ENCODE measurements at places on chromosomes 6 and 20. TPM values are rescaled to one million over a fixed set of nuclear protein-coding genes. Genes with fewer than 3 reads are reported as not detected.

GRCh38 chr6:34057790-34058189 lies 88.1 kb downstream of the GRM4 start:
- H3K36me3 ChIP-seq = no peaks in the 10 kb centered on the region
- H3K27ac ChIP-seq = no peak overlapping the region
- DNase-seq = no peak
- no peaks in the 10 kb centered on the region for H3K27me3 ChIP-seq

DNA sequence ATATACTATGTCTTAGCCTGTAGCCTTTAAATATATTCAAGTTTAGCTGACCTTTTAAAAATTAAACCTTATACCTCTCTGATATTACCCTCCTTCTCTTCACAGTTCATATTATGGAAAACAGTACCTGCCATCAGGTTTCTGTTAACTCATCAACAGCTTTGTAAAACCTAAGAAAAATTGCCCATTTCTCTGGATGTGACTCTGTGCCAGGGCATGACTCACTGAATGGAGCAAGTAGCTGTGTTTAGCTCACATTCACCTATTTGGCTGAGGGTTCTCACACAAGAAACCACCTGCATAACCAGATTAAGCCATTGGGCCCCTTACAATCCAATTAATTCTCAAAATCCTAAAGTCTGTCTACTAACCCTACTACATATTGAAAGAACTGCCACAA lies 678.8 kb upstream of the MARCKS start:
- H3K36me3 ChIP-seq = no peaks in the 10 kb centered on the region
- no peak overlapping the region for H3K4me3 ChIP-seq
- no peaks in the 10 kb centered on the region for H3K27me3 ChIP-seq
- H3K27ac ChIP-seq = no peak overlapping the region
- DNase-seq = no peak

ECT2L gene
- 0.13 TPM for total RNA-seq

TPD52L1 gene
- 69.1 TPM for total RNA-seq

- no peaks in the 10 kb centered on the region for H3K4me1 ChIP-seq
- no peaks in the 10 kb centered on the region for H3K36me3 ChIP-seq
- H3K4me3 ChIP-seq = no peak overlapping the region
- H3K27ac ChIP-seq = no peak overlapping the region
- DNase-seq = no peak
- no peaks in the 10 kb centered on the region for H3K27me3 ChIP-seq
Observed at GRCh38 chr6:98295515-98296175, 538.7 kb upstream of the POU3F2 start.

- DNase-seq = no peak
- H3K27ac ChIP-seq = no peak overlapping the region
- H3K27me3 ChIP-seq = no peaks in the 10 kb centered on the region
- H3K4me1 ChIP-seq = peaks cover 4% of the 10 kb centered on the region
- H3K36me3 ChIP-seq = no peaks in the 10 kb centered on the region
Observed at GRCh38 chr20:35602851-35603495, 12.7 kb upstream of the SPAG4 start.

DNA sequence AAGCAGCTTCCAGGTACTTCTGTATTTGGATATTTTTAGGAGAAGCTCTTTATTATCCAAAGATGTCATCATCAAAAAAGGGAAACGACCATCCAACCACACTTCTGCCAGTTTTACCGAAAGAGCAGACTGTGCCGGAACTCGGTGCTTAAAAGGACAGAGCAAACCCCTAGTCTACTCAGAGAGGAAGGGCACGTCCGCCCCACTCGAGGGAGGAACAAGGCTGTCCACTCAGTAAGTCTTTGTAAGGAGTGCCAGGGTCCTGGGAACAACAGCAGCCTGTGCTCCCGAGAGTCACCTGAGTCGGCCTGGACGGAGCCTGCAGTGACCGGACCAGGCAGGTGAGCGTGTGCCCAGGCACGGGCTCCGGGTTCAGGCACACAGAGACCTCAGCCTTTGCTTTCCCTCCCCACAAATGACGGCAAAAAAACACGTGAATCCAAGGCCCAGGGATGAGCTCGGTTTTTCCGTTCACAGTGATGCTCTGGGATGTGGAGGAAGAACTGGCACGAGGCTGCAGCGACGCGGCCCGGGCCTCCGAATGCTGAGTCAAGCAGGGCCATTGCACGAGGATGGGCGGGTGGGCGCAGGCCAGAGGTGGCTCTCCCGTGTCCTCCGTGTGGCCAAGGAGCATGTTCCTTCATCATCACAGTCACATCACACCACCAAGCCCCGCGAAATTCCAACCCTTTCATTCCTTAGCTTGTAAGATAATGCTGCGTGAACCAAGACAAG lies 17.4 kb upstream of the SLCO4A1 start:
- no peak for DNase-seq
- H3K36me3 ChIP-seq = no peaks in the 10 kb centered on the region
- H3K4me3 ChIP-seq = no peak overlapping the region
- peak overlapping the region; percentile 96 for H3K27ac ChIP-seq
- peaks cover 41% of the 10 kb centered on the region for H3K4me1 ChIP-seq

DNA sequence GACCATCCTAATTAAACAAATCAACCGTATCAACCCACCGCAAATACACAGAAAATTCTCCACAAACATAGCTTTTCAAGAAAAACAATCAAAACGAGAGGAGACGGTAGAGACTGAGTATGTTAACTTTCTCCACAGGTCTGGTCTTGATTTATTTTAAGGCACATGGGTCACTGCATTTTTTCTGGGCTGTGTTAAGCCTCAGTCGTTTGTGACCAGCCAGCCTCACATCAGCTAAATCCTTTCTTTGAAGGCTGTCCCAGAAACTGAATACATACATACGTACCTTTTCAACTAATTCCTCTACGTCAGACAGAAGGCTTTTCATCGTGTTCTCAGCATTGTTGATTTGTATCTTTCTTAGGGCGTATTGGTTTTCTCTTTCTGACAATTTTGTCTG lies 69.4 kb downstream of the LAMA4 start:
- H3K36me3 ChIP-seq = peaks cover 2% of the 10 kb centered on the region
- H3K4me1 ChIP-seq = peaks cover under 1% of the 10 kb centered on the region
- H3K4me3 ChIP-seq = no peak overlapping the region
- peak; percentile 54 for DNase-seq
- no peaks in the 10 kb centered on the region for H3K27me3 ChIP-seq

DNA sequence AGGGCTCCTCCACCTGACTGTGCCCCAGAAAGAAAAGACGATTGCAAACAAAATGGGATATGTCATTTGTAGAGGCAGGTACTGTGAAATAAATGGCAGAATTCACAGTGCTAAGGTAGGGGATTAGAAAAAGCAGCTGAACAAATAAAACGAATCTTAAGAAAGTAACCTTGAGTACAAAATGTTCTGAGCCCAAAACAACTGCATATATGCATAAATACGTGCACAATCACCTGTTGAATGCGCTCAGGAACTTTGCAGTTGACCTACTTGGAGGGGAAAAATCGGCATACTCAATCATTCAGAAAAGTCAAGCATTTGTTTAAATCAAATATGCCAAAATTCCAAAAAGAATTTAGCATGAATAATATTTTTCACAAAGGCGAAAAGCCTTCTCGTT lies 772.1 kb upstream of the FLRT3 start:
- H3K27ac ChIP-seq = no peak overlapping the region
- no peaks in the 10 kb centered on the region for H3K36me3 ChIP-seq
- H3K4me3 ChIP-seq = no peak overlapping the region
- DNase-seq = no peak
- H3K4me1 ChIP-seq = no peaks in the 10 kb centered on the region

SLC22A16 gene
- 0.79 TPM for total RNA-seq

DNA sequence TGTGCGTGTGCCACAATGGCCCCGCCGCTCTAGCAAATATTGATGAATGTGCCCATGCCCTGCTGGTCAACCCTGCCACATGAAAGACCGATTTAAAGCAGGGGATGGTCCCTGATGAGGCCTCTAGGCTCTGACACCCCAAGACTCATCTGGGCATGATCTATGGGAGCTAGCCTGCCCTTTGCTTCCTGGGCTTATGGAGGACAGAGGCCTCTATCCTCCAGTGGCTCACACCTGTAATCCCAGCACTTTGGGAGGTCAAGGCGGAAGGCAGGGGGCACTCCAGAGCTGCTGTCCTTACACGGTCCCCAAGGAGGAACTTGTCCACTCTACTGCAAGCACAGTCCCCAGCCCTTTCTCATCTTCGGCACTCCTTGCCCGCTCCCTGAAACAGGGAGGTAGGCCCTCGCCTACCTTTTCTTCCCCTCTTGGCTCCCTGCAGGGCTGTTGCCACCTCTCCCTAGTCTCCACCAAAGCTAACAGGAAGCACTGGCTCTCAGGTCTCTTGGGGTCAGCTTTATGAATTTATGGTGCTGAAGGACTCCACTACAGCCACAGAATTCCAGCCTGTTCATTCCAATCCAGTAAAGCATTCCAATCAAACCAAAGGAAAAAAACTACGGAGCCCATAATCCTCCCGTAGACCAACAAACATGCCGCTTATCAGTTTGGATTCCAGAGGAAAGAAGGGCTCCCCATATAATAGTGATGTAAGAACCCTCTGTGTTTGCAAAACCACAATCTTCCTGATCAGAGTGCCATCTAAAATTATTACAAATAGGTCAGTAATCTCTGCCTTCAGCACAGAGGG lies 48.7 kb upstream of the FOXQ1 start:
- H3K4me3 ChIP-seq = no peak overlapping the region
- H3K27ac ChIP-seq = no peak overlapping the region
- no peaks in the 10 kb centered on the region for H3K27me3 ChIP-seq

BTNL2 gene
- not detected for total RNA-seq

DNA sequence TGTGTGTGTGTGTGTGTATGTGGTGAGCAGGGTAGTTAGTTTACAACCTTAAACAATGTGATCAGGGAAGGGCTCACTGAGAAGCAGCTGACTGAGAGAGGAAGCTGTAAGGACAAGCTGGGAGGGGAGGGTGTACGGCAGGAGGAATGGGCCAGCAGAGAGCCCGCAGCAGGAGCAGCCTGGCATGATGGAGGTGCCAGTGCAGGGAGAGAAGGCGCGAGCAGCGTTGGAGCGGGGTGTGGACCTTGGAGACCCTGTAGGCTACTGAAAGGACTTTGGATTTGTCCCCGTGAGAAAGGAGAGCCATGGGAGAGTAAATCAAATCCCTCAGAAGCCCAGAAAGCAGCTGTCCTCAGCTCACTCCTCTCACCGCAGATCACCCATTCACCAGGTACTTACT lies 18.5 kb downstream of the FAM209B start:
- no peaks in the 10 kb centered on the region for H3K4me1 ChIP-seq
- DNase-seq = no peak

DNA sequence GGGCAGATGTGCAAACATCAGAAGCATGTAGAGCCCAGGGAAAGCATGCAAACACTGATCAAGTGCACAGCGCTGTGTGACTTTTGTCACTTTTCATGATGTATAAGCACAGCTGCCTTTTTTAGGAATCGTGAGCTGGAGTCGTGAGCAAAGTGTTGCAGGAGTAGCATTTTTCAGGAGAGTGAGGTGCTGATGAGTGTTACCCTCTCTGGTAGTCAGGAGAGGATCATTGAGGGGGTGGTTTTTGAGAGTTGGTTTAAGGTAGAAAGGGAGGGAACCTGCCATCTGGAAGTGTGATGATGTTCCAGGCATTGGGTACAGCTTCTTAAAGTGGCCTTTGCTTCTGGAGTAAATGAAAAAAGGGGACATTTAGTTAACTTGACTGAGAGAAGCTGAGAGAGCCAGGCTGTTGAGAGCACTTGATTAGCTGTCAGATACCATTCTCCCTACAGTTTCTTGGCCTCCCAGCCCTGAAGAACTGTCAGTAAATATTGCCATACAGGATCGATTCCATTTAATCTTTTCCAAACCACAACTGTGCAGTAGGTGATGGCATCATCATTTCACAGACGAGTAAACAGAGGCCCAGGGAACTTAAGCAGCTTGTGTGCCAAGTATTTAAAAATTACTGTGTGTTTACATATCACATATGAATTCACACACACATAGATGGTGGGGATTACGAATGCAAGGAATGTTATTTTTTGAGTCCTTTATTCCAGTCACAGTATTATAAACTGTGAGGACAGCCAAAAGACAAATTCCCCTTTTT lies 28.9 kb downstream of the TPD52L1 start:
- no peaks in the 10 kb centered on the region for H3K36me3 ChIP-seq
- no peak overlapping the region for H3K4me3 ChIP-seq
- H3K27me3 ChIP-seq = no peaks in the 10 kb centered on the region
- no peak overlapping the region for H3K27ac ChIP-seq
- no peaks in the 10 kb centered on the region for H3K4me1 ChIP-seq

SFTA2 gene
- total RNA-seq = 30.5 TPM

DNA sequence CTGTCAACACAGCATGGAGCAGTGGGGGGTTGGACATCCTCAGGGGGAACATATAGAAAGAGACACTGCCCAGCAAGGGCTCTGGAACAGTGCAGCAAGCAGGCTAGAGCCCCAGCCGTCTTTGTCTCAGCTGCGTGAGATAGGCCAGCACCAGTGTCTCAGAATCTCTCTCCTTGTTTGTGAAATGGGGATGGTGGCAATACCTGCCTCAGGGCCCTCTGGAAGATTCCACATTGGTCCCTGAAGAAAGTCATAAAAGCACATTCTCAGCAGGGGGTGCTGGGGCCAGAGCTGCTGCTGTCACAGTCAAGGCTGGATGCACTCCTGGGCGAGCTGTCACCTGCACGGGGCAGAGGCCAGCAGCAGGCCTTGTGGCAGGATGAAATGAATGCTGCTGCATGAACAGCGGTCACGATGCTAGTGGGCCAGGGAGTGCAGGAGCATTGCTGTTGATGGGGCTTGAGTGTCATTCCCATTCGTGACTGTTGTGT lies 121.7 kb downstream of the SYCP2 start:
- no peaks in the 10 kb centered on the region for H3K27me3 ChIP-seq
- DNase-seq = peak; percentile 44
- no peak overlapping the region for H3K4me3 ChIP-seq
- H3K27ac ChIP-seq = no peak overlapping the region
- no peaks in the 10 kb centered on the region for H3K36me3 ChIP-seq
- no peaks in the 10 kb centered on the region for H3K4me1 ChIP-seq

DNA sequence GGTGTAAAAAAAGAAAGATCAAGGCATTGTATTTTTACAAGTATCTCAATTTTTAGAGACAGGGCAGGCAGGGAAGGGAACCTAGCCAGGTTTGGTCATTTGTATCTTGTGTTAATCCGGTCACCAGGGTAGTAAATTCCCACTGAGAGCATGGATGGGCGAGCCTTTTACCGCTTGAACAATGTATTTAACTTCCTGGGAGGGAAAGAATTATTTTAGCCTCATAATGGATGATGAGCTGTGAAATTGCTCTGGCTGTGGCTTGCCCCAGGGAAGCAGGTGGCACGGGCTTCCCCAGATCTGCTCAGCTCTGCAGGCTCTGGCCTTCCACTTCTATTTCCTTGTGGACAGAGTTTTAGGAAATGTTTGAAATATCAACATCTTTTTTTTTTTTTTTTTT lies 72.9 kb downstream of the TOX2 start:
- H3K4me1 ChIP-seq = no peaks in the 10 kb centered on the region
- H3K36me3 ChIP-seq = no peaks in the 10 kb centered on the region
- peak; percentile 24 for DNase-seq
- H3K27ac ChIP-seq = no peak overlapping the region
- H3K4me3 ChIP-seq = no peak overlapping the region
- H3K27me3 ChIP-seq = no peaks in the 10 kb centered on the region

Measured in kidney (tissue), 22 donors.